ENCODE measurements at places on chromosomes 7 and 10. TPM values are rescaled to one million over a fixed set of nuclear protein-coding genes. Genes with fewer than 3 reads are reported as not detected.

GRCh38 chr10:100364735-100365391 is 17.8 kb downstream of the SCD start:
- no peaks in the 10 kb centered on the region for H3K27me3 ChIP-seq
- H3K4me3 ChIP-seq = no peak overlapping the region
- H3K27ac ChIP-seq = peak overlapping the region; percentile 54
- DNase-seq = peak; percentile 81
- H3K4me1 ChIP-seq = peaks cover 27% of the 10 kb centered on the region

- H3K36me3 ChIP-seq = no peaks in the 10 kb centered on the region
- H3K27ac ChIP-seq = no peak overlapping the region
- no peak for DNase-seq
- H3K4me1 ChIP-seq = no peaks in the 10 kb centered on the region
- H3K4me3 ChIP-seq = no peak overlapping the region
Observed at GRCh38 chr7:31476073-31476745, 37.7 kb upstream of the ITPRID1 start.

GRCh38 chr10:109895095-109895818 is 28.1 kb downstream of the XPNPEP1 start:
- H3K4me1 ChIP-seq = peaks cover 66% of the 10 kb centered on the region
- no peak overlapping the region for H3K4me3 ChIP-seq
- peaks cover 7% of the 10 kb centered on the region for H3K36me3 ChIP-seq
- H3K27ac ChIP-seq = peak overlapping the region; percentile 47
- no peaks in the 10 kb centered on the region for H3K27me3 ChIP-seq

- H3K27me3 ChIP-seq = no peaks in the 10 kb centered on the region
- H3K36me3 ChIP-seq = no peaks in the 10 kb centered on the region
Observed at GRCh38 chr7:54109501-54109900, 432.7 kb upstream of the VSTM2A start.

Gene UNCX
- total RNA-seq = not detected
